ENCODE measurements at places on chromosomes 13 and 19.

- DNase-seq: no peak
Observed at GRCh38 chr19:5095568-5095850, 126.6 kb downstream of the KDM4B start.

GRCh38 chr13:113787694-113788093 is 28.7 kb downstream of the TMEM255B start:
- DNase-seq: no peak

DNA sequence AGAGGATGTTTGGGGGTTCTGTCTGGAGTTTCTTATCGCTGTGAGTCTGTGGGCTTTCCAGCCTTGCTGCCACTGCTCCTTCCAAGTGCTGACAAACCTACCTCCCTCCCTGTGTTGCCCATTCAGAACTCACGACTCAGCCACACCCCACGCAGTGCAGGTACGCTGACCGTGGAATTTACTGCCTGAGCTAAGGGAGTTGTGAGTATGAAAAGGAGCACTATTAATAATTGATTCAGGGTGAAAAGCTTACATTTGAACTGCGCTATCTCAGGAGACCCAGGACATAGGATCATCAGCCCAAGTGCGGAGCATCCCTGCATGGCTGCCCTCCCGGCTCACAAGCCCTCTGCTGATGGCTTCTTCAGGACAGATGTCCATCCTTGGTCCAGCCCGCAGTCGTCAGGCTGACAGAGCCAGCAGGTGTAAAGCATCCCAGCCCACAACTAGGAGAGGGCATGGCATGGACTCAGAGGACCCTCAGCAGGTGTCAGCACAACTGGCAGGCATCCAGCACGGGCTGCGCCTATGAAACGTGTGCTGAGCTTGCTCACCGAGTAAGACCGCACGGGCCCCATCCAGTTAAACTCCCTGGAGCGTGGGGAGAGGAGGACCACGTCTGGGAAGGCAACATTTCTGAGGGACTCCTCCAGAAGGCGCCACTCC is 244.0 kb downstream of the COL4A1 start:
- no peak for DNase-seq

DNA sequence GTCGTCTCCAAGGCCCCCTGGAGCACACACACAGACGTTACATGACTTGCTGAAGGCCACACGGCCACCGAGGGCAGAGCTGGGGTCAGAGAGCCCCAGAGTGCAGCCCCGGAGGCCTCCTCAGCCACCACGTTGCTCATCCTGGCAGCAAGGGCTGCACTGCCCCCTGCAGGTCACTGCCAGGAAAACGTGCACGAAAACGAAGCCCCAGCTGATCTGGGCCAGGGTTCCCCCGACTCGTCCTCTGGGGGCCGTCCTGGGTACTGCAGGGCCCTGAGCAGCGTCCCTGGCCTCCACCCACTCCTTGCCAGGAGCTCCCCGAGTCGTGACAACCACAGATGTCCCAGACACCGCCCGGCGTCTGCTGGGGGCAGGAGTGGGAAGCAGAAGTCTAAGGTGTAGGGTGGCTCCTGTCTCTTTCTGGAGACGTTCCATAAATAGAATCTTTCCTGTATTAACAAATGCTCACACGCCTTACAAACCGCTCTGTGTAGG is 3.4 kb downstream of the TPGS1 start:
- peak; percentile 95 for DNase-seq

- no peak for DNase-seq
Observed at GRCh38 chr13:95684418-95684817, 7.5 kb downstream of the DNAJC3 start.
